ENCODE measurements at places on chromosomes 5 and 9. TPM values are rescaled to one million over a fixed set of nuclear protein-coding genes. Genes with fewer than 3 reads are reported as not detected.

CMYA5 gene
- 6.1 TPM for total RNA-seq

- peak; percentile 51 for DNase-seq
These were observed 6.1 kb downstream of the SAR1B start for GRCh38 chr5:134626369-134627014.

GRCh38 chr5:88634014-88634413, 249.0 kb downstream of the MEF2C start:
- DNase-seq = no peak

ANKRD55 gene
- total RNA-seq = 1.2 TPM

GRCh38 chr5:74294231-74294705, 346.3 kb downstream of the ENC1 start:
- DNase-seq = no peak

DNA sequence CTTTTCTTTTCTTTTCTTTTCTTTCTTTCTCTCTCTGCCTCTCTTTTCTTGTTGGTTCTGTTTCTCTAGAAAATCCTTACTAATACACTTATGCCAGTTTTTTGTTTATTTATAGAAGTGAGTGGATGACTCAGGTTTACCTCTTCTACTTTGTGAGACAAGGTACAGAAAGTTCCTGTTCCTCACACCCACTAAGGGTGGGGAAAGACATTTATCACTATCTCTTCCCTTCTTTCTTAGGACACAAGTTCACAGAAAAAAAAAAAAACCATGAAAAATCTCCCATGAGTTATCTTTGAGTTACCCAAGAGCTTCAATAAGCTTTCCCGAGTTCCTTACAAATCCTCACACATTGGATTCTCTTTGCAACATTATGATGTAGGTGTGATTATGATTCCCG, 60.9 kb upstream of the CD180 start:
- no peak for DNase-seq

DNA sequence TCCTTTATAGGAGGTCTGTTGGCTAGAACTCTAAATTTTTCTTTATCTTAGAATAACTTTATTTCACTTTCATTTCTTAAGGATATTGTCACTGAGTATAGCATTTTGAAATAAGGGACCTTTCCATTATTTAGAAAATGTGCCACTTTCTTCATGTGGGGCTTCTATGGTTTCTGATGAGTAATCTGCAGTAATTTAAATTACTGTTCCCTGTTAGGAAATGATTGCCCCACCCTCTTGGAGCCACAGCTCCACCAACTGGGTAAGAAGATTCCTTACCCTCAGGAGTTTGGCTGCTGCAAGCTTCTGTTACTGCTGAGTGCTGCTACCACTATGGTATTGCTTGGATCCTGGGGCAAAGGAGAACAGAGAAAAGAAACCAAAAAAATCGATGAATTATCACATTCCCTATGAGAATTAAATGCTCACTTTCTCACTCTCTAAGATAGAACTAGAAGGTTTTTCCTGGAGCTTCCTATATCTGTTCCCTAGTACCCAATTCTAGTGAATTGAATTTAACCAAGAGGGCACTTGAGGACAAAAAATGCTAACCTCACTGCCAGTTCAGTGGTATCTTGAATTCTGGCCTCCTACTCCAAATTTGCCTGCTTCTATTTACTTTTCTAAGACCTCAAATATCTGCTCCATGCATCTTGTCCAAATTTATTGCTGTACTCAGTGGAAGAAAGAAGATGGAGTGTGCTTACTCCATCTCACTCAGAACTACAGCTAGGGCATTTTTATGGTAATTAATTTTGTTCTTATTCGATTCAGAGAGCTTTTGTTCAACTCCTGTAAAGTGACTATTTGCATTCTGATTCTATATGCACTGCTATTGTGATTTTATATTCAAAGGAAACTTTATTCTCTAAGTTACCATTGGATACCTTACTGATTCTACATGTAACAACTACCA, 2111.3 kb downstream of the MAT2B start:
- no peak for DNase-seq

GRCh38 chr9:75953218-75953617, 62.7 kb downstream of the PCSK5 start:
- no peak for DNase-seq

DNA sequence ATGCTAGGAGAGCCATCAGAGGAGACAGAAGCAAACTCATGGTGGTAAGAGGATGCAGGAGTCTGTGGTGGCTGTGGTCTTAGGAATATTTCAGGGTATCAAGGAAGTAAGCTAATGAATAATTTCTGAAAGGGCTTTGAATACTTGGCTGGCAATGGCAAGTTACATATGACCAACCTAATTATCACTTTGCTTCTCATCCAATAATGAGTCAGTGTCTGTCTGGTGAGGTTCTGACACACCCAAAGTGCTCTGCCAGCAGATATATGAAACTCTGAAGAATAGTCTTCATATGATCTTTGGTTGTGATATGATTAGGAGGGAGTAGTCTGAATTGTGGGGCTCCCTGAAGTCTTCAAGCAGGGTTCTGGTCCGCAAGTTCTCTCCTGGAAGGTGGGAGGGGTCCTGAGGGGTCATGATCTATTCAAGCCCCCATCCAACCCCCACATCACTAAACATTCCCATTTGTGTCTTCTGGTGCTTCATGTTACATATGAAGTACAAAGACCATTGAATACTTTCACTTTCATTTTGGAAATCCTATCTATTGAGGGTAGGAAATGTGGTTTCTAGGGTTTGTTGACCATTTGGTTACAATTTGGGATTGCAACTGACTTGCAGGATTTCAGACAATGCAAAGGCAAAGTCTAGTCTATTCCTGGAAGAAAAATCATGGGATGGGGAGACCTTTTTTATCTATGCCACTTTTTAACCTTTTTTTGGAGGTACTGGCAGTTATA, 199.9 kb upstream of the CDKN2B start:
- no peak for DNase-seq

DNA sequence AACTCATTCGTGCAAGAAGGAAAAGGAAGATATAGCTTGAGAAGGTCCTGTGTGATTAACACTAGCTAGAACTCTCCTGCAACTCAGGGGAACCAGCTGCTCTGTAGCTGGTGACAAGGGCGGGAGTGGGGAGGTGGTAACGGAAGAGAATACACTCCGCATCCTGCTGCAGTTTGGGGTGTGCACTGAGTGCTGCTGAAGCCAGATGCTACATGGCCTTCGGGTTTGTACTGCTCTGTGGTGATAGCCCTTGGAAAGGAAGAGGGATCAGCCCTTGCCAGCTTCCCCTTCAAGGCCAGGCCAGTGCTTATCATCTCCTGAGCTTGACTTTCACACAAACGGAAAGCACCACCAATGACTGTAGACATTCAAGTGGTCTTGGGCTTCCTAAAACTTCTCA, 34.3 kb downstream of the FRMD3 start:
- DNase-seq = no peak

DNA sequence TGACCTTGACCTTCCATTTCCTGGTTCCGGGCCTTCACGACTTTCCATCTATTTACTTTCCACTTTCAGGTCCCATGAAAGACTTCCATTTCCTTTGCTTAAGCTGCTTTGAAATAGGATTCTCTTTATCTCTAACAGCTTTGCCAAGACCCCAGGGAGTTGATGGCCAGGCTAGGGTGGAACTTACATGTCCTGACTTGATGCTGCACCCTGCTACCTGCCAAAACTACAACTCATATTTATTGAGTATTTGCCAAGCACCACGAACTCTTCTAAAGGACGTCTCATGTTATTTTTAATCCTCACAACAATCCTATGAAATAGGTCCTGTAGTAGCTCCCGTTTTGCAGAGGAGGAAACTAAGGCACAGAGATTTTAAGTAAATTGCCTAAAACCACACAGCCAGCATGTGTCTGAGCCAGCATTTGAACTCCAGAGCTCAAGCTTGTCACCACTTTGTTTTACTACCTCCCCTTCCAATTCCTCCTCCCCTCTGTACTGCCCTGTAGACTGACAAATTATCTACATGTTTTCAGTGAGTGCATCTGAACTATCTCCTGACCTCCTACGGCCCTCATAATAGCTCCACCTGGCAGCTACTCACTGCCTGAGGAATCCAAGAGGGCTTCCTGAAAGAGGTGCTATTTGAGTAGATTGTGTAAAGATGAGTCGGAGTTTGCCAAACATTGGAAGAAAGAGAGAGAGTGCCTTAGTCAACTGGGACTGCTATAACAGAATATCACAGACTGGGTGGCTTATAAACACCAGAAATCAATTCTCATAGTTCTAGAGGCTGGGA, 38.4 kb upstream of the SMIM23 start:
- no peak for DNase-seq

DNA sequence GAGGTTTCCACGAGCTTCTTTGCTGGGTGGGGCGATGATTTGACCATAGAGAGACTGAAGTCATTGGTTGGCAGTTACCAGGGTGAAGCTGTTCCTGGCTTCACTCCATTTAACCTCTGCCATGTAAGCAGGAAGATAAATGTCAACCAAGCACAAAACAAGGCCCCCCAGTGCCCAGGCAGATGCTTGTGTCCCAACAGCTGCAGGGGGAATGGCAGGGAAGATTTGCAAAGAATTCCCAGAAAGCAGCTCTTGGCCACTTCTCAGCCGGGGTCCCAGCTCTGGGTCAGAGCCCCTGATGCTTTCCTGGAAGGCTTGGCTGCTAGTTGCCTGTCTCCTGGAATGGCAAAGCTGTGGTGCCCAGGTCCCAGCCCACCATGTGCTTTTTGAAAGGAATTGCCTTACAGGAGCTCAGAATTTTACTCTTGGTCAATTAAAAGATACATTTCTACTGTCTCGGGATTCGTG, 383.4 kb downstream of the ENC1 start:
- peak; percentile 32 for DNase-seq

SYK gene
- 52.2 TPM for total RNA-seq

DNA sequence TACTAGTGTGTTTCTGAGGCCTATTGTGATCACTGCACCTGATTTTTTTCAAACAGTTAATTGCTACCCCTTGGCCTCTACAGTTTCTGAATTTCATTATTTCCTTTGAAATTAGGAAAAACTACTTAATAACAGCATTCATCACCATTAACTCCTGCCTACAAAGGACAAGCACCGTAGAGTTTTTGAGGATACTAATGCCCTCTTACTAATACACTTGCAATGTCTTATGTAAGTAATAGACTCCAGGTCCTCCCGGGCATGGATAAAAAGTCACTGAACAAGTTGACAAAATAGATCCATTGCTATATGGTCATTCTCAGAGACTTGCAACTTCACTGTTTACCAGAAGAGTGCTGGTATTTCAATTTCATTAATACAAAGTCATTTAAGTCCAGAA, 1172.5 kb downstream of the CDH12 start:
- no peak for DNase-seq

GRCh38 chr5:150057996-150058395, 28.4 kb downstream of the CSF1R start:
- no peak for DNase-seq

PALM2AKAP2 gene
- total RNA-seq = 10.6 TPM

GRCh38 chr9:76886318-76886717, 19.6 kb downstream of the PRUNE2 start:
- DNase-seq = no peak

DNA sequence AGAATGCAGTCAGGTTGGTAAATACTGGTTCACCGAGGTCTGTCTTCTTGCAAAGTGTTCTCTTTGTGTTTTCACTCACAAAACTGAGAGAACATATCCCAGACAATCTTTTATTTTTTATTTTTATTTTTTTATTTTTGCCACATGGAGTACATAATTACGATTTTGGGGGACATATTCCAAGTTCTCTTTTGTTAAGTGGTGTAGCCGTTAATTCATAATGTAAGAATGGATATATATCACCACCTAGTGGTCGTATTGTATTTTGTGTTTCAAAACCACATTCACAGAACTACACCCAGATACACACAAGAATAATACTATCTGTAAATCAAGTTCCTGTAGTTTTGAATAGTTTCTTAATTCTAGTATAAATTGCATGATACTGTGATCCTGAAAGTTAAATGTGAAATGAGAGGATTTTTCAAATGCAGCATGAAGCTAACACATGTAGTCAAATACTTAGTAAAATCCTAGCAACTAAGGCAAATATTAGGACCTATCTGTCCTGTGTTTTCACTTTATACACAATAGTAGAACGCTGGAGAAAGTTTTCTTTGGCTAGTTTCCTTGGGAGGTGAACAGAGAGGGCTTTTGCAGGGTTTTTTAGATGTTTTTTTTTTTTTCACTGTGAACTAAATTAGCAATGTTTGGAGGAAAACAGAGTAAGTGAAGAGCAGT, 92.7 kb downstream of the VCAN start:
- DNase-seq = no peak

BARHL1 gene
- total RNA-seq = not detected

GRCh38 chr9:28082671-28083070, 509.4 kb upstream of the C9orf72 start:
- DNase-seq = no peak

MCIDAS gene
- 0.13 TPM for total RNA-seq

GRCh38 chr5:1541702-1542400, 18.1 kb upstream of the LPCAT1 start:
- DNase-seq = no peak

ZNF879 gene
- 4.3 TPM for total RNA-seq

ABO gene
- 29.0 TPM for total RNA-seq

GRCh38 chr9:127809540-127810377, 7.1 kb downstream of the FPGS start:
- peak; percentile 84 for DNase-seq

- no peak for DNase-seq
These were observed 688 bp downstream of the SNX24 start for GRCh38 chr5:122846051-122846550.

- no peak for DNase-seq
These were observed 64.5 kb downstream of the STARD4 start for GRCh38 chr5:111447822-111448221.

DNA sequence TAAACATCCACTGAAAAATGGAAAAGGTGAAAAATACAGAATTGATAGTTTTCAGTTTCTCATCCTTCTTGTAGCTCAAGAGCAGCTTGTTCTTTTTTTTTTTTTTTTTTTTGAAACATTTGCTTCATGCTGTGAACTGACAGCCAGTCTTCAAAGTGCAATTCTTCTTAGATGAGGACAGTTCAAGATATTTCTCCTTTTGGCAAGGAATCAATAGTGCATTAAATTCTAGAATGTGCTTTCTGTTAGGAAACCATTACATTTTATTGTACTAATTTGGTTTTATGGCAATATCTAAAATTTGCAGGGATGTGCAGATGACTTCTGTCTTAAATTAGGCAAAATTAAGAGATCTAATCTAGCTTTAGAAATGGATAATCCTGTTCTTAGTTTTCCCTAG, 969.3 kb upstream of the ACO1 start:
- no peak for DNase-seq

FABP6 gene
- total RNA-seq = not detected

DNA sequence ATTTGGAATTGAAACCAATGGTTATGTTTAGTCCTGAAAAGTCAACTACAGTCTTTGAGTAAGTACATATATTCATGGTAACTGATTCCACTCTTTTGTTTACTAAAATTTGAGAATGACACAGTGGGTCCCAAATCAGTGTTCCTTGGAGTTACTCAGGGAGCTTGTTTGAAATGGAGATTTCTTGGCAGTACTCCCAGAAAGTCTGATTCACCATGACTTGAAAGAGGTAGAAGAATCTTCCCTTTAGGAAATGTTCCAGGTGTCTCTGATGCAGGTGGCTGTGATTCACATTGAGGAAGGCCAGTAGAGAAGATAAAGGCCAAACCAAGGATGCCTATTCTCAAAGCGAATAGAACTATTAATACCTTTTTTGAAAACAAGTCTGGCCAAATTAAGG, 1078.3 kb downstream of the CDH12 start:
- DNase-seq = no peak

DDX4 gene
- not detected for total RNA-seq

- no peak for DNase-seq
These were observed 15.6 kb upstream of the TUT7 start for GRCh38 chr9:86369810-86370209.
